ENCODE measurements at places on chromosomes 5 and 9. TPM values are rescaled to one million over a fixed set of nuclear protein-coding genes. Genes with fewer than 3 reads are reported as not detected.

Gene DPYSL3
- 9.0 TPM for total RNA-seq

Gene FOXD4L5
- not detected for total RNA-seq

Gene FCN2
- total RNA-seq, result 0.29 TPM

Gene NTNG2
- total RNA-seq, result 0.42 TPM

Gene NFX1
- 45.7 TPM for total RNA-seq

Gene RBM22
- 35.3 TPM for total RNA-seq

Gene PHPT1
- total RNA-seq, result 22.0 TPM

Gene EXOSC3
- 50.7 TPM for total RNA-seq

Gene TNFSF8
- 0.27 TPM for total RNA-seq

Gene NOTCH1
- 95.3 TPM for total RNA-seq

All from lower leg skin (tissue), 4 donors.